ENCODE measurements at places on chromosomes 4 and X.

DNA sequence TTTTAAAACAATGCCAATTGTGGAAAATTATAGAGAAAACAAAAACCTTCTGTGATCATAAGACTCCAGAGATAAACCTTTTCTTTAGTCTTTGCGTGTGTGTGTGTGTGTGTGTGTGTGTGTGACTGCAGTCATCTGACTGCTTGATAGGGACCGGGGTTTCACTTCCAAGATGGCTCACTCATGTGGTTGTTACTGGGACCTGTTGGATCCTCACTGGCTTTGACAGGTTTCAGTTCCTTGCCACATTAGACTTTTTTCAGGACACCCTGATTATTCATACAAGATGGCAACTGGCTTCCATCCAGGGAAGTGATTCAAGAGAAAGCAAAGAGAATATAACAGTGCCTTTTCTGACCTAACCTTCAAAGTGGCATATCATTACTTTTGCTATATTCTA, 21.9 kb upstream of the MAD2L1 start:
- no peak for DNase-seq

DNA sequence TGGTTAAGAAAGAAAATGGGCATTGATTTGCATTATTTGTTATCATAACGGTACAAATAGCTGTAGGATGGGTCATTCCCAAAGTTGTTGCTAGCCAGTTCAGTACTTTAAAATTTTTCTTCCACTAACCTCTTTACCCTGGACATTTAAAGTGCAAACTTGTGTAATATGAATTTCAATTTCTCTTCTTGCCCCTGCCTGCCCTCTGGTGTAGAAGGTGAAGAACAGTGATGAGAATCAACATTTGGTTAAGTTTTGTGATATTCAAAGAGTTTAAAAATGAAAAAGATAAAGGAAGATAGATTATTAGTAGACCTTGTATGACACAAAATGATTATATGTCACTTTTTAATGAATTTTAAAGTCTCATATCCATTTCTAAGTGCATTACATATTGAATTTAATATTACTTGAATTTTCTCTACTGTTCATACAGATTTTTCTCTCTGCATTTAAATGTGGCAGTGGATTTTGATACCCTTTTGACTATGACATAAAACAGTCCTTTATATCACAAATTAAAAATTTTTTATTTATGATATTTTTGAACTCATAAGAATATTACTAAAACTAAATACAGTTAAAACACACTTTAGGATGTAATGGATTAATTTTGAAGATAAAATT, 337.7 kb downstream of the BMPR1B start:
- no peak for DNase-seq

DNA sequence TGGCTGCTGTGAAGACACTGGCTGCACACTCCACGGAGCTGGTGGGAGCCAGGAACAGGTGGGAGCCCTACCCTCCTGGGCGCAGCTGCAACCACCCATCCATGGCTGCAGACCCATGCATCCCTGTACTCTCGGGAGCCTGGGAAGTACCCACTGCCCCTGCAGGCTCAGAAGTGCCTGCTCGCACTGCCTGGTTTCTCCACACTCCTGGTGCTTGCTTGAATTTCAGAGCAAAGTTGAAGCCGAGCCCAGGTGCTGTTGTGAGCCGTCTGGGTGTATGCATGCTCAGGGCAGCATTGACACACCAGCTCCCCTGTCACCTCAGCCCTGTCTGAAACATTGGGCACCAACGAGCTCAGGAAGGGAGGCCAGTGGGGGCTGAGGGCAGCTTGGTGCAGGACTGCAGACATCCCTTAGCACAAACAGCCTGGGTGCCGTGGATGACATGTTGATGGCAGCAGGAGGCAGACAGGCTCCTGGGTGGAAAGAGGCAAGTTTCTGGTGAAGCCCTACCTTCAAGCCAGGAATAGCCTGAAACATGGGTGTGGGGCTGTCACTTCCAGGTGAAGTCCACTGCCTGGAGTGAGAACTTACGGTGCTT, 585.9 kb downstream of the PCDH18 start:
- no peak for DNase-seq

DNA sequence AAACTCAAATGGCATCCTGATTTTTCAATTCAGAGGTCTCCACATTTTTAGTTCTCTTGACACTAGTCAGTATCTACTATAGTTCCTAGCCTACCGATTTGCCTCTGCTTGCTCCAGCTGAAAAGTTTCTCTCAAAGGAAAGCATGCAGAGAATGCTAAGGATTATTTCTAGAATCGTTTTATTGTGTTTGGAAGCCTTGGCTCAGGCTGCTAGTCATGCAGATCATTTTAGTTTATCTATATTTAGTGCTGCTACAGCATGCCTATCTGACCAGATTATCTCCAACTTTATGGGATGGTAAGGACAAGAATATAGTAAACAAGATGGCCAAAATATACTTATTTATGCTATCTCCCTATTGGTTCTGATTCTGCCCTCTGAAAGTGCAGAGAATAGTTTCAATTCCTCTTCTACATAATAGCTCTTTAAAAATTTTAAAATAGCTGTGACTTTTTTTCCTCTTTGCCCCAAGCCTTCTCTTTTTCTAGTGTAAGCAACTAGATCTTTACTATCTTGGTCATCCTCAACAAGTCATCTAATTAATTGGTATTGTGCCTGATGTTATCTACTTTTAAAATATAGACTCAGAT, 15.7 kb upstream of the DRP2 start:
- DNase-seq = no peak

DNA sequence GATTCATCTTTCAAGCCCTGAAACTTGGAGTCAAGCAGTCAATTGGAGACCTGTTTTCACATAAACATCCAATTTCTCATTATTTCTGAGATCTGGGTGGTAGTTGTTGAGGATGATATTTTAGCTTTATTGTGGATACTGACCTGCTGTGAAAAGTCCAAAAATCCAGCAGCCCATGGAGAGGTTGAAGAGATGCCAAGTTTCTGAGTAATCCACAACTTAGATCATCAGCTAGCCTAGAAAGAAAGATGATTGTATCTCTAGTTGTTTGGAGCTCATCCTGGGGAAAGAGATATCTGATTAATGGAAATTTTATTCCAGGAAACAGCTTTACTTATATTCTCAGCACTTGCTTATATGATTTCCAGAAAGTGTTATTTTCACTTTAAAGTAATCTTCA, 48.6 kb upstream of the DCX start:
- DNase-seq = no peak

DNA sequence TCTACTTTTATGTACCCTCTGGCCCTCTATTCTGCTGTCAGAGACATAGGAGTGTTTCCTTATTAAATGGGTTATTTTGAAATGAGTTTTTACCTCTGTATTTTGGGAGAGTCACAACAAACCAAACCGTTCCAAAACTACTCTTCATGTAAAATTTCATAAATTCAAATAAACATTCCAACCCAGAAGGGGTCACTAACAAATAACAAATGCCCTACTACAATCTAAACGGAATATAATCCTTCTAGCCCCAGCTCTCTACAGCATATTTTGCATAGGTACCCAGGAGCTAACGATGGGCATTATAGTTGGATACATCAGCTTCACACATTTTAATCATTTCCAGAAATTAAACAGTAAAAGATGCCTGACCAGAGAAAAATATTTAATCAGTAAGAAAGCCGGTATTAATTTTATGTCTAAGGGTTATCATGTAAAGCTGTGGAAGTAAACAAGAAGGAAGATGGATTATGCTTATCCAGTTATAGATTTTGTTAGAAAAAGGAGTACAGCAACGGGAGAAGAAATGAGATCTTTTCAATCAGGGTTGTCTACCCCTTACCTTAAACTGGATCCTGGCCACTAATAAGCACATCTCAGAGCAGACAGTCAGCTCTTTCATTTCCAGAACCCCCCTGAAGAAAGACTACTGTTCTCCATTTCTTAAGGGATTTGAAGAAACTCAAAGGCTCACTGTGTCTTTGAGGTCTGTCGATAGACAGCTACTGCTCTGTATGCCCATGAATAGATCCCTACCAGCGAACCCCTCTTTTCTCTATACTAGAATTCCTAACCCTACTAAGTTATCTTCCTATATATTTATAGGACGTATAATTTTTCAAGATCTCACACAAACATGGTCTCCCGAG, 1.2 kb downstream of the UGDH start:
- DNase-seq = no peak

GRCh38 chr4:76182463-76182862, 31.2 kb downstream of the SCARB2 start:
- no peak for DNase-seq

- DNase-seq = no peak
These were observed 129.1 kb downstream of the CPZ start for GRCh38 chr4:8721621-8722020.

- DNase-seq = no peak
These were observed 8.1 kb downstream of the HAUS7 start for GRCh38 chrX:153462291-153462690.

DNA sequence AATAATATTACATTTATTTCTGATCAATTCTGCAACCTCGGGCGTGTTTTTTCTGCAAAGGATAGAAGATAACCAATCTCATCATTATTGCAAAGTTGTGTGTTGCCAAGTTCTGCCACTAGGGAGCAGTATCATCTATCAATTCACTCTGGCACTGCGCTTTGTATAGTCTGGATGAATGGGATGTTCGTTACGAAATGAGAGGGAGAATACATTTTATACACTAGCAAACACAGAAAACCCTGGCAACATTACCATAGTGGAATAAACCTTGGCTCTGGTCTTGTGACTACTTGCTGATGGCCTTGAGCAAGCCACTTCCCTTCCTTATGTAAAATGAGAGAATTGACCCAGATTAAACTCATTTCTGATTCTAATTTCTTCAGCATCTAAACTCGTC, 97.5 kb upstream of the ZNF518B start:
- DNase-seq = peak; percentile 33

- no peak for DNase-seq
These were observed 5.1 kb upstream of the DCLK2 start for GRCh38 chr4:150072906-150073714.

All from Daoy (cell line).